Activated naive CD4-positive, alpha-beta T cell (primary cell): ENCODE measurements at places on chromosomes 1 and 21.

DNA sequence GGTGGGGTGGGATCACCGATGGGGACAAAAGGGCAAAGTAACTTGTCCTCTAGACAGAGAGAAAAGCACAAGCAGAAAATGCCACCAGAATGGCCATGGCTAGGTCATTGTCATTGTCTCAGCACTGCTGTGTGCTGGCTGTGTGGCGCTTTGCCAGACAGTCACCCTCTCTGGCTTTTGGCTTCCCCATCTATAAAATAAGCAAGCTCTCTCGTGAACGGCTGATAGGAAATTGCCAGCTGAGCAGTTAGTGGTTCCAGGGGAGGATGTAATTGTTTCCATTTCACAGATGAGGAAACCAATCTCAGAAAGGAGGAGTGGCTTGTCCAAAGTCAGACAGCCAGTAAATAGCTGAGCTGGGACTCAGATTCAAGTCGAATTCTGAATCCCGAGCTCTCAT is 32.5 kb downstream of the PADI2 start:
- DNase-seq = no peak

DNA sequence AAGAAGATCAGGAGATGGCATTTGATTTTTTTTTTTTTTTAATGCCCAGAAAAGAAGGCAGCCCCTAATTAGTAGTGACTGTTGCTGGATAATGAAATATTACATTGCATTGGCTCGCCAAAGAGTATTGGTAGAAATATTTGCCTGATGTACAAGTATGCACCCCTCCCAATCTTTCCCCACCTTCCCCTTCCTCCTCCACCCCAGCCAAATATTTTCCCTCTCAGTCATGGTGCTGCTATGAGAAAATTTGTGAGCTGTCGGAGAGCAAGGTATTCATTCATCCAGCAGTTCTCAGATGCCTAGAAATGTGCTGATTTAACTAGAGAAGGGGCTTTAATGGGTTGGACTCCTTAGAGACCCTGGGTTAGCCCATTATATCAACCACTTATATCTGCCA is 50.5 kb upstream of the IKBKE start:
- DNase-seq = no peak

GRCh38 chr1:179976970-179977651 is 22.5 kb downstream of the CEP350 start:
- no peak for DNase-seq

DNA sequence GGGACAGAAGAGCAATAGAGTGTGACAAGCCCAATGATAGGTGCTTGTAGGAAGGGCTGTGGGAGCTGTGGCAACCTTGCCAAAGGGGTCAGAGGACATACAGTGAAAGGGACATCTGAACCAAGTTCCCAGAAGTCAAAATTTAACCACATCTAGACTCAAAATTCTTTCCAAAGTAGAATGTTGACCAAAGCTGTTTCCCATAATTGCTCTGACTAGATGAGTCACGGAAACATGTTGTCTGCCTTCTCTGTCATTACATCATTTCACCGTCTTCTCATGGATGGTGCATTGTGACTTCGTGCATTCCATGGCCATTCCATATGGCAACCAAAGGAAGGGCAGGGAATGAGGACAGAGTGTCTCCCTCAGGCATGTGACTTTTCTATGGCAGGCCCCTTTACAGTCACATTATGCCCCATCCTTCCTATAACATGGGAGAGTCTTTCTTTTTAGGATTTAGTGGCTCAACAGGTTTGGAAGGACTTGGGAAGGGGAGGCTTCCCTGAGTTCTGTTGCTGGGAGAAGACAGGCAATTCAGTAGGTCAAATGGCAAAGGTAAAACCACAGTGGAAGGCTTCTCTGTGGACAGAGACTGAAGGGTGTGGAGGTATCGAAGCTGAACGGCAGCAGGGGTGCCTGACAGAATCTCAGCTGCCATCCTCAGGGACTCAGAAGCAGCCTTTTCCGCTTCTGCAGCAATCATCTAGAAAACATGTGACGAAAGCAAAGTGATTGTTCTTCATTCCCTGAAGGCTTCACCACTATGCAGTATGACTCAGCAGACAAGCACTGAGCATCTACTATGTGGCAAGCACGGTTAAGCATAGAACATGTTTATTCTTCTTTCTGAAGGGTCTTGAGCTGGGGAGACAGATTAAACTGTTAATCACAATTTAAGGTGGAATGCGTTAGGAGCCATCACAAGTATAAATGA is 24.7 kb downstream of the NPHS2 start:
- DNase-seq = no peak

- no peak for DNase-seq
Measured at GRCh38 chr1:194616835-194617234, 1430.4 kb upstream of the B3GALT2 start.

- no peak for DNase-seq
Measured at GRCh38 chr1:8813016-8813763, 4.2 kb downstream of the RERE start.

DNA sequence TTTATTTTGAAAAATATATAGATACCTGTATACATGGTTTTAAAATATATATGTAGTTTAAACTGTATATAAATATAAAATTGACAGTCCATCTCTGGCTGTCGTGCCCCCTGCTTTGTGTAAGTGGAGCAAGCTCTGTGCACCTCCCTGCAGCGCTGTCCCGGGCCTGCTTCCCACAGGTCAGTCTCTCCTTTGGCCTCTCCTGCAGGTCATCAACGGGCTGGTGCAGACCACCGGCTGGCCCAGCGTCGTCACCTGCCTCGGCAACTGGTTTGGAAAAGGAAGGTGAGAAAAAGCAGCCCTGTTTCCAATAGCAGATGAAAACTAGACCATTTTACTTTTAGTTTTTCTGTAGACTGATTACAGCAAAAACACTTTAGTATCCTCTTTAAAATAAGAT is 28.5 kb downstream of the SLC37A1 start:
- no peak for DNase-seq

DNA sequence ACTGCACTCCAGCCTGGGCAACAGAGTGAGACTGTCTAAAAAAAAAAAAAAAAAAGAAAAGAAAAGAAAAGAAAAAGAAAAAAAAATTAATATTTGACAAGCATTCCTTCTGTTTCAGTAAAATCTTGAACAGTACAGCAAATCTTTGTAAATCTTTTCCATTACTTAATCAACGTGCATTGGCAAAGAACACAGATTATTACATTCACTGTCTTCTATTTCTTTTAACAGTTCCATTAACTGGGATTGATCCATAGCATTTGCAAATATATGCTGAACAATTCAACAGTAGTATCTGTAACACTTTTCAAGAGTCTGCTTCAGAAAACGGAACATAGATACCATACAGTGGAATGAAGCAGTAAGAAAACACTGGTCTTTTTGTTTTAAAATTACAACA is 9.8 kb downstream of the SAMD13 start:
- DNase-seq = no peak

- no peak for DNase-seq
Measured at GRCh38 chr1:226659136-226659535, 79.9 kb downstream of the ITPKB start.

DNA sequence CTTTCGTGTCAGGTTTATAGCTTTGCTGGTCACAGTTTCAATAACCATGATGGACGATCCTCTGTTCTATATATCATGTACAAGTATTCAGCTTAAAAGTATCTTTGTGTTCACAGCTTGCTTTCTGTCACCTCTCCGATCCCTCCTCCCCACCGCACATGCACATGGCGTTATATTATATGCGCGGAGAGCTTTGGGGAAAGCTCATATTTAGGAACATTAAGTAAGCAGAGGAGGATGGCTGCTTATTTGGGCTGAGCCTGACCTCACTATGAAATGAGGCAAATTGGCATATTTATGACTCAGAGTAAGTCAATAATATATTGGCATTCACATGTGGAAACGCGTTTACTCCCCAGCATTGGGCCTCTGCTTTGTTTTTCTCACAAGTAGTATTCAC is 360.5 kb downstream of the HLX start:
- DNase-seq = no peak

DNA sequence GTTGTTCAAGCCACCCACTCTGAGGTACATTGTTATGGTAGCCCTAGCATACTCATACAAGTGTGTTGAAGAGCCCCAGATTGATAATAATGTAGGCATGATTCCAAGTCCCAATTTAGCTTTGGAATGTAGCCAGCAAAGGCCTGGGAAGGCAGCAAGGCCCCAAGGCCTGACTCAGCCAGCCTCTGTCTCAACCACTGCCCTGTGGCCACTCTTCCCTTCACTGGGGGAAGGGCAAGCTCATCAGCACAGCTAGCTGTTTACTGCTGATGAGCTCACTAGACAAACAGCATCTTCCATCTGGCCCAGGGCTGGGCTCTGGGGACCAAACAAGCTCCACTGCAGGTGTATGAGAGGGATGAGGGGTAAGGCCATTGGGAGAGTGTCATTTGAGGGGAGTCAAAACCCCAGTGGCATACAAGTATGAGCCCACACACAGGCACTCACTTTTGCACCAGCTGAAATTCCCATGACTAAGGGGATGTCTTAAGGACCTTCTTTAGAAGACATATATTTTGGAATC is 2.2 kb upstream of the IRF6 start:
- DNase-seq = no peak

- no peak for DNase-seq
Measured at GRCh38 chr1:181018901-181019681, 3.6 kb downstream of the STX6 start.

- no peak for DNase-seq
Measured at GRCh38 chr21:38175306-38175705, 81.5 kb upstream of the KCNJ15 start.
